G401 (cell line): ENCODE measurements at places on chromosomes 1 and 21.

GRCh38 chr1:179549368-179549700 is 26.4 kb downstream of the NPHS2 start:
- no peak for DNase-seq

DNA sequence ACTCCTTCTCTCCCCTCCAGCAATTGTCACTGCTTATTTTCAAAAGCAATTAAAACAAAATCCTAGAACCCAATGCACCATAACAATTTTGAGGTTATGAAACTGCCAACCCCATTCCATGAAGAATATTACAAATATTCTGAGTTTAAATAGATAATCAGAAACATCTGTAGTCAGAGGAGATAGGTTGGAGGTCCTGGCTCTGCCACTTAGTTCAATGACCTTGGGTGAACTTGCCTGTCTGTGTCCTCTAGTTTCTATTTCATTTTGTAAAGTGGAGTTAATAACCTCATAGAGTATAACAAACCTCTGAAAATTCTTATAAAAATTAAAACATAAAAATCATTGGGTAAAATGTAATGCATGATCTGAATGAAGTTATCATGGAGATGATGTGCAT is 164.6 kb downstream of the KCTD3 start:
- DNase-seq = no peak

- DNase-seq = no peak
Measured at GRCh38 chr1:157178490-157178889, 40.3 kb upstream of the ETV3 start.

- no peak for DNase-seq
Measured at GRCh38 chr1:31182352-31182751, 57.3 kb downstream of the NKAIN1 start.

GRCh38 chr1:153919876-153920852 is 2.6 kb downstream of the GATAD2B start:
- DNase-seq = no peak

- DNase-seq = no peak
Measured at GRCh38 chr1:32060914-32061313, 11.8 kb upstream of the TMEM39B start.

DNA sequence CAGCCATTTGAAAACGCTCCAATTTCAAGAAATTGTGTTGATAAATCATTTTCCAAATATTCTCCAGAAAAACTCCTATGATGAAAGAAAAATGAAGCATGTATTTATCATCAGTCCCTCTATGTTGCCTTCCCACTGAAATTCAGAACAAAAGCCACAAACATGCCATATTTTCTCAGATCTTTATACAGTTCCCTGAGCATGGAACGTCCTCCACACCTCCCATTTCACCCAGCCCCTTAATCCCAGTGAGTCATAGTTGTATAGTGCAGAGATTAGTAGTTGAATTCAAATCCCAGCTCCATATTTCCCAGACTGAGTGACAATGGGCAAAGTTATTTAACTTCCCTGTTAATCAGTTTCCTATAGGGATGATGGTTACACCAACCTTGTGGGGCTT is 20.6 kb upstream of the NPL start:
- no peak for DNase-seq

- DNase-seq = no peak
Measured at GRCh38 chr1:64147759-64148158, 55.7 kb upstream of the UBE2U start.

GRCh38 chr1:226100436-226101391 is 38.2 kb downstream of the H3-3A start:
- peak; percentile 64 for DNase-seq

- no peak for DNase-seq
Measured at GRCh38 chr21:34078915-34079314, 5.5 kb downstream of the MRPS6 start.

- peak; percentile 96 for DNase-seq
Measured at GRCh38 chr1:5444396-5444795, 547.8 kb downstream of the NPHP4 start.
